ENCODE measurements at places on chromosomes 16 and 17.

- DNase-seq = no peak
These were observed 27.4 kb downstream of the STH start for GRCh38 chr17:46026166-46027047.

DNA sequence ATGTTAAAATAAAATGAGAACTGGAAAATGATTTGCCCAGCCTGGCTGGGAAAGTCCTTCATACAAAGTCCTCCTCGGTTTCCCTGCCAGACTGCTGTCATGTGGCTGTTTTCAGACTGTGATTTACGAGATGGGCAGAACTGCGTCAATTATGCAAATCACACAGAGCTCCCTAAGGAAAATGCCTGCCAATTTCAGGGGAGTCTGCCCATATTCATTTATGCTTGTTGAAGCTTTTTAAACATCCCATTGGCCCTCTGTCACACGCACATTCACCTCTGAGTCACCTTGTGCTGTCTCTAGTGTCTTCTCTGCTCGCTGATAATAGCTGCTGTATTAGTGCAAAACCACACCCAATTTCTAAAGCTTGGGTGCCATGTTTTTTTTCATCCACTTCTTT, 81.7 kb upstream of the FAM20A start:
- no peak for DNase-seq

- DNase-seq = peak; percentile 58
These were observed 2.7 kb downstream of the HS3ST3B1 start for GRCh38 chr17:14303343-14304221.

- DNase-seq = peak; percentile 73
These were observed 3.3 kb upstream of the LAT start for GRCh38 chr16:28981517-28981916.

- no peak for DNase-seq
These were observed 279 bp downstream of the HNF1B start for GRCh38 chr17:37744633-37744927.

GRCh38 chr17:7944326-7944725, 12.3 kb downstream of the CNTROB start:
- no peak for DNase-seq

GRCh38 chr17:78366109-78366848, 6.4 kb upstream of the SOCS3 start:
- DNase-seq = no peak

All from activated CD8-positive, alpha-beta T cell treated with anti-CD3 and anti-CD28 coated beads for 36 hours (primary cell).